Activated T-cell treated with anti-CD3 and anti-CD28 coated beads, Interleukin-2, amount 50 U/mL, for 1 hour (primary cell): ENCODE measurements at places on chromosomes 1 and 21.

DNA sequence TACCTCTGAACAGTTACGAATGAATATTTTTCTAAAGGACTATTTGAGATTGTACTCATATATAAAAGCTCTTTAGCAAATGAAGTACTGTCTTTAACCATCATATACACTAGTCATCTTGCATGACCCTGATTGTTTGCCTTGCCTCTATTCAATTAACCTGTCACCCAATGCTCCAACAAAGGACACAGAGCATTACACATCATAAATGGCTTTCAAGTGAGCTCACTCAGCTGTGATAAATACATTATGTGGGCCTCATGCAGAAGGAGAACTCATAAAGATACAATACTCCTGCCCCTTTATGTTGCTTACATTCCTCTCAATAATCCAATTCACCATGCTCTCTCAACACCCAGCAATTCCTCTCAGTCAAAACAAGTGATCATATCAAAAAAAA, 993.0 kb upstream of the PRMT6 start:
- DNase-seq: no peak

GRCh38 chr1:245814651-245815050, 659.9 kb downstream of the KIF26B start:
- DNase-seq: no peak

- no peak for DNase-seq
Observed at GRCh38 chr1:6185635-6186382, 5.7 kb upstream of the CHD5 start.

DNA sequence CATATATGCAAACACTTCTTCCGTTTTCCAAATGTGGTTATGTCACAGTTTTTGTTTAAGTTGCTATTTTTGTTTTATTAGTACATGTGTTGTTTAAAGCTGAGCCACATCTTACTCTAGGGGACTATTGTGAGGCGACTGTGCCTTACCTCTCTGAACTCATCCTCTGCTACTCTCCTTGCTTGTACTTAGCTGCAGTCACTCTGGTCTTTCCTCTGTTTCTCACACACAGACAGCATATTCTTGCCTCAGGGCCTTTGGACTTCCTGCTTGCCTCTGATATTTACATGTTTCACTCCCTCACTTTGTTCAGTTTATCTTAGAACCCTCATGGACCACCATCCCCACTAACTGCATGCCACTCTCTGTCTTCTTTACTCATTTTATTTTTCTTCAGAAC, 101.1 kb downstream of the MACF1 start:
- DNase-seq: no peak

DNA sequence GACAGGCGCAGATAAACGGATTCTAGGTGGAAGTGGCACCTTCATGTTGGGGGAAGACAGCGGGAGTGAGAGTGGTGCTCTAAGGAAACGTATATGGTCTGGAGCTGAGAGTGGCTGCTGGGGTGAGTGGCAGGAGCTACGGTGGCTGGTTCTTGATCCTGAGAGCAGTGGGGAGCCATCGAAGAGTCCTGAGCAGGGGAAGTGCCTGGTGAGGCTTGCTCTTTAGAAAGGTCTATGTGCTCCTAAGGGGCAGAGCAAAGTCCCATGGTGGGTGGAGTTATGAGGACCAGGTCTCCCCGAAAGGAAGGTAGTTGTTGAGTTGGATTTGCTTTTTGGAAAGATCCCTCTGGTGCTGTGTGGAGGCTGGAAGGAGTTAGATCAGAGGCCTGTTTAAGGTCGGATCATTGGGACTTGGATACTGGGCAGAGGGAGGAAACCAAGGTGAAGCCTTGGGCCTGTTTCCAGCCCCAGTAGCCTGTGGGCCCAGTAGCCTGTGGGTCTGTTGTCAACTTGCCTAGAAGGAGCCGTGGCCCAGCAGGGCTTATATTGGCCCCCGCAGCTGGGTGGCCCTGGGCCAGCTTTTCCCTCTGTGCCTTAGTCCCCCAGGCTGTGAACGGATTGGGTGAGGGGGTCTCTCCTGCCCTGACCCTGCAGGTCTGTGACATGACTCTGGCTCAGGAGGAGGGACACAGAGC, 33.0 kb downstream of the ACOT11 start:
- DNase-seq: no peak

DNA sequence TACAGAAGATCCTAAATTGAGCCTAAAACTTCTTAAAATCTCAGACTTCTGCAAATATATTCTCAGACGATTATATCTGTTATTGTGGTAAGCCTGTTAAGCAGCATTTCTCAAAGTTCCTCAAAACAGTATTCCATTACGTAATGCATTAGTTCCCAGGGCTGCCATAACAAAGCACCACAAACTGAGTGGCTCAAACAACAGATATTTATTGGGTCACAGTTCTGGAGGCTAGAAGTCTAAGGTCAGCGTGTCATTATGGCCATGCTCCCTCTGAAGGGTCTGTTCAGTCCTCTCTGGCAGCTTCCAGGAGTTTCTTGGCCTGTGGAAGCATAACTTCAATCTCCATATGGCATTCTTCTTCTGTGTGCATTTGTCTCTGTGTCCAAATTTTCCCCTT, 103.5 kb upstream of the ST6GALNAC5 start:
- DNase-seq: no peak

DNA sequence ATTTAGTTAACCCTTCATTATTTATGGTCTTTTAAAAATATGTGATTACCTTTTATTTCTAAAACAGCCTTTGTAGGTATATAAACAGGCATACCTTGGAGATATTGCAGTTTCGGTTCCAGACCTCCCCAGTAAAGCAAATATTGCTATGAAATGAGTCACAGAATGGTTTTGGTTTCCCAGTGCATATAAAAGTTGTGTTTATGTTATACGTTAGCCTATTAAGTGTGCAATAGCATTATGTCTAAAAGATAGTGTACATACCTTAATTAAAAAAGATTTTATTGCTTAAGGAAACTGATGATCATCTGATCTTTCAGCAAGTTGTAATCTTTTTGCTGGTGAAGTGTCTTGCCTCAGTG, 44.1 kb downstream of the XCL2 start:
- DNase-seq: no peak

DNA sequence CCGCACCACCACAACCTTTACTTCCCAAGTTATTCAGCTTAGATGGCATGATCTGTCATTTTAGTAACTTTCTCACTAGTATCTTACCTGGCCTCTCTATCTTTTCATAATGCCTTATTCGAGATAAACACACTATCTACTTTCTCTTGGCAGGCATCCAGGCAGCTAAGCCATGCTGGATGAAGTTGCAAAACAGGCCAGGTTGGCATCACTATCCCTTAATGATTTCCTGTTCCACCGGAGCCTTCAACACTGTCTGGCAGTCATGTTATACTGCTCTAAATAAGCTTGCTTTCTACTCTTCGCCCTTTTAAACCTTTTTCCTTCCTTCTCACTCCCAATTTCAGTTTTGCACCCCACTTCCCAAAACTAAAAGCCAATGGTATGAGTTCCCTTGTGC, 12.0 kb upstream of the KCNH1 start:
- no peak for DNase-seq
